ENCODE measurements at places on chromosomes 11 and 22.

- no peak for DNase-seq
Measured at GRCh38 chr11:64502634-64503033, 88.4 kb upstream of the SLC22A12 start.

- no peak for DNase-seq
Measured at GRCh38 chr11:132519241-132519815, 1013.0 kb downstream of the OPCML start.

DNA sequence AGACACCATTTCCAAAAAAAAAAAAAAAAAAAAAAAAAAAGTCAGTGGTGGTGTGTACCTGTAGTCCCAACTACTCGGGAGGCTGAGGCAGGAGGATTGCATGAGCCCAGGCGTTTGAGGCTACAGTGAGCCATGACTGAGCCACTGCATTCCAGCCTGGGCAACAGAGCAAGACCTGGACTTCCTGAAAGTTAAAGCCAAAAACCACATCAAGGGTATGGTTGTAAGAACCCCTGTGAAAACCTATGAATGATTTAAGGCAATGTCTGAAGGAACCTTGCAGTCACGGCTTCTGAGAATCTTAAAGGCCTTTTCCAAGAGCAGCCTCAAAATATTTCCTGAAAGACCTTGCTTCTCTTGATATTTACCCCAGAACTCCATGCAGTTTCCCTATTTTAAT lies 30.5 kb upstream of the MSANTD2 start:
- DNase-seq = no peak

GRCh38 chr11:78251083-78251775 lies 62.5 kb downstream of the USP35 start:
- DNase-seq = no peak

DNA sequence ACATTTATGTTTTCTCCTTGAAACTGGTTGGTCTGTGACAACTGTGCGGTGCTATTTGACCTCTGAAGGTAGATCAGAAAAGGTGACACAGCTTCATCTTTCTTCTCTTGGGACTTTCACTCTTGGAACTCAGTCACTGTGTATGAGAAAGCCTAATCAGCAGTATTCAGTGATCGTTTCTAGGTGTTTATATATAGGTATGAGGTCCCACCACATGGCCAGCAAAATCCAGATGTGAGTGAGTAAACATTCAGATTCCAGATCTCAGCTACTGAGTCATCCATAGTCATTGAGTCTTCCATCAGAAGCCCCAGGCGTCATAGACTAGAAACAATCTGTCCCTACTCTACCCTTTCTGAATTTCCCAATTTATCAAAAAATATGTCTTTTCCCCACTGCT lies 117.3 kb upstream of the CTSC start:
- no peak for DNase-seq

DNA sequence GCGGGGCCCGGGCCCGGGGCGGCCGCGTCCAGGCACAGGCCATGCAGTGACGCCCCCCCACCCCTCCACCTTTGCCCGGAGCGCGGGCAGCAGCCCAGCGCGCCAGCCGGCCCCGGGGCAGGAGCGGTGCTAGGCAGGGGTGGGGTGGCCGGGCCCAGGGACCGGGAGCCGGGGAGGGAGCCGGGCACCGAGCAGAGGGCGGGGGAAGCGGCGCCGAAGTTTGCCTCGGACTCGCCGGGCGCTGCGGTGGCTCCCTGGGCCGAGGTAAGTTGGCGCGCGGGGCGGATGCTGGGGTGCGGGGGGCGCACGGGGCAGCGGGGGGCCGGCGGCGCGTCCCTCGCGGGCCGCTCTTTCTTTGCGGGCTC lies 332 bp downstream of the TEAD1 start:
- no peak for DNase-seq

DNA sequence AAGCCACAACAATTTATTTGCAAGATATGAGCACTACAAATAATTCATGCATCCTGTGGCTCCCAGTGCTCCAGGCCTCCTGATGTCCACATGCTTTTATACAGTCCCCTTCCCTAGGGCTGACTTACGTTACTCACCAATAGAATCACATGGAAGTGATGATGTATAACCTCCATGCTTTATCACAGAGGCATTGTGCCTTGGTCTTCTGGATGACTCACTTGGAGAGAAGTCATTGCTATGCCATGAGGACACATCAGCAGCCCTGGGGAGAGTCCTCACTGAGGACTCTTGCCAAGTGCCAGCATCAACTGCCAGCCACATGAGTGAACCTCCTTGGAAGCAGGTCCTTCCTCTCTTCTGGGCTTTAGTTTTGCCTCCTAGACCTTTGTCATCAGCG lies 22.0 kb upstream of the IGSF9B start:
- DNase-seq = no peak

DNA sequence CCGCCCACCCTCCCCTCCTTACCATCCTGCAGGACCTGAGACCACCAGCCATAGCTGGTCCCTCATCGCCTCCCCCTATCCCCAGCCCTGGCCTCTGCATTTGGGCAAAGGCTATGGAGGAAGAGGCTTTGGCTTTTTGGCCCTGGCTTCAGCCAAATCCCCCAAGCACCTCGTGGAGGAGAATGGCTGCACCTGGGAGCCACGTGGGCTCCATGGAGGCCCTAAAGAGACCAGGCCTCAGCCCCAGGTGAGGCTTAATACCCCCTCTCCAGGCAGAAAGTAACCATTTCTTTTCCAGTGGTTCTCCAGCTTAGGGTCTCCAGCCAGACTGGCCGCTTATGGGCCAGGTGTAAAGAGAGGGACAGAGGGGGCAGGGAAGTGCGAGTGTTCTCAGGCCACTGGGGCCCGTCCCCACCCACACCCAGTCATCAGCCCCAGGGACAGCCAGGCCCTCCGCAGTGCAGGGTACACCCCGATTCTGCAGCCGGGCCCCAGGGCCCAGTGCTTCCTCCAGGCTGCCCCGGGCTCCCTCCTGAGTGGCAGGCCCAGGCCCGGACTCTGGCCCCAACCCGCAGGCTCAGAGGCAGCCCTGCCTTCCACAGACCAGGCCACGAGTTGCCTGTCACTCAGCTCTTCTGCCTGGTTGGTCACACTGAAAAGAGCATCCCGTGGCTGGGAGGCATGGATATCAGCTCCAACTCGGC lies 26.4 kb downstream of the CDKN1C start:
- no peak for DNase-seq

GRCh38 chr11:69076129-69076791 lies 27.5 kb downstream of the TPCN2 start:
- DNase-seq = no peak

DNA sequence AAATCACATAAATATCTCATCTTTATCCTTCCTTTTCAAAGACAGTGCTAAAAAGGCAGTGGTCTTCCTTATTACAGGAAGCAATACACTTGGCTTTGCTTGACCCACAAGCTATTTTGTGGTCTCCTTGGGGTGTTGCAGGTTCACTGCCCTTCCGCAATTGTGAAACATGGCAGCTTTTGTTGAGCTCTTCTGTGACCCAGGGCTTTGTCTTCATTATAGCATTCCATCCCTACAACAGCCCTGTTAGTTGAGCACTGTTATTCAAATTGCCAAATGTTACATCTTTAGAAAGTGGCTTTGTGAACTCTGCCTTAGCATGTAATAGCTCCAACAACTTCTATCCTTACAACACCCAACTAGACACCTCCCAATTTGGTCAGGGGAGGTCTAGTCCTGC lies 107.1 kb downstream of the OPCML start:
- DNase-seq = no peak

DNA sequence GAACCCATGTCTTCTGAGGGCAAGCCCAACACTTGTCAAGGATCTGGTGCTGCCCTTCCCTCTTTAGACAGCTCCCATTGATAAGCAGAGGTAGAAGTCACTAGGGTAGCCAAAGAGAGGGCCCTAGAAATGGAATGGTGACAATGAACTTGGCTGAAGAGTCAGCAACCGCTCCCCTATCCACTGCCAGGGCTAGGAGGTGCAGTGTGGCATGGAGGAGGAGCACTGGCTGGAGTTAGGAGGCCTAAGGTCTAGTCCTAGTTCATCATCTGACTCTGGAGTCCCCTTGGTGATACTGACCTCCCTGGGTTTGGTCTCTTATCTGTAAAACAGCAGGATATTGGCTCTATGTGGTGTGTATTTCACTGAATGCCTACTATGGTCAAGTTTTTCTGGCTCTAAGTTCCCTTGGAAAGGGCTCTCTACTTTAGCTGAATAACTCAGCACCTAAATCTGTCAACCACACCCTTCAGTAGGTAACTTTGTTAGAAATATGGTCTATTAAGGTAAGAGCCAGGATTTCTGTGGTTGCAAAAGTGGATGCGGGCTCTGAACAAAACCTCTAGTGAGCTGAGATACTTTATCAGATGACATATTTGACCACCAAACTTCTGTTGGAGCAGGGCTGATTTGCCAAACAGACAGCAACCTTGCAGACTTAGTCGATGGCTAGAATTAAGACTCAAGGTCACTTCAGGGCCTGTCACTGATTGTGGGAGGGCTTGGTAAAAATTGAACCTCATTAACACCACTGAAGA lies 10.5 kb downstream of the TIMP3 start:
- no peak for DNase-seq

DNA sequence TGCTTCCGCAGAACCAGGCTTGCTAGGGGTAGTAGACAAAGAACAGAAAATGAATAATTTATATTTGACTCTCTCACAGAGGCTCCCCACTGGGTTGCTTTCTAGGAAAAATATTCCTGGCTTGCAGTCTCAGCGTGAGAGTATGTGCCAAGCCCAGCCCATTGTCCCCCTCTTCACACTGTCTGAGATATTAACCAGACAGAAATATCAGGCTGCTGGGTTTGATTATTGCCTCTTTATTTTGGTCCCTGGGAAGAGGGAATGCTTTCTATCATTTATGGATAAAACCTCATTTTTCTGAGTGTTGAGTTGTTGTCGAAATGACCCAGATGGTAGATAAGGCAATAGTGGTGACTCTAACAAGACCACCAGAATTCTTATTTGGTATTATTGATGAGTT lies 367.9 kb downstream of the METTL15 start:
- DNase-seq = no peak

Data from stimulated activated CD4-positive, alpha-beta T cell treated with anti-CD3 and anti-CD28 coated beads, Interleukin-4, amount 100 ng/mL, for 48 hours (primary cell).